H4 (cell line): ENCODE measurements at places on chromosomes 13 and 19. TPM values are rescaled to one million over a fixed set of nuclear protein-coding genes. Genes with fewer than 3 reads are reported as not detected.

- no peak for DNase-seq
Measured at GRCh38 chr13:70080012-70080411, 27.6 kb upstream of the ATXN8OS start.

Gene PIAS4
- total RNA-seq: 5.7 and 9.9 TPM in 2 replicates

Gene HSD17B14
- total RNA-seq: not detected in 2 replicates

Gene PNMA8A
- not detected in 2 replicates for total RNA-seq

Gene RFPL4AL1
- 1.8 TPM in 1 of 2 replicates, not detected in the other for total RNA-seq

DNA sequence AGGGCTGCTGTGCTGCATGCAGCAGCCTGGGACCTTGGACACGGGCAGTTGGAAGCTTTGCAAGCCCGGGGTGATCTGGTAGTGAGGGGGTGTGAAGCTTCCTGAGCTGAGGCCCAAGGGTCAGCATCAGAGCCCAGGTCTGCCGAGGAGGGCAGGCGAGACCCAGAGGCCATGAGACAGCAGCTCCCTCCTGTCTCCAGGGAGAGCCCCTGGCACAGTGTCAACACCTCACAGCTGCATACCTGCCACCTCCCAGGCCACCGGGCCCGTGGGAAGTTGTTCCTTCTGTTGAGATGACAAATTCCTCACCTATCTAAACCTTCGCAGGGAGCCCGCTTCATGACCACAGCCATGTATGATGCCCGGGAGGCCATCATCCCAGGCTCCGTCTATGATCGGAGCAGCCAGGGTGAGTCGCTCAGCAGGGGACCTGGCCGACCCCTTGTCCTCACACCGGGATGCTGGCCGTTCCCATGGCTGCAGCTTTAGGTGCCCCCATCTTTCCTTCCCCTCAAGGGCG lies 32.1 kb downstream of the CERS1 start:
- no peak for DNase-seq

DNA sequence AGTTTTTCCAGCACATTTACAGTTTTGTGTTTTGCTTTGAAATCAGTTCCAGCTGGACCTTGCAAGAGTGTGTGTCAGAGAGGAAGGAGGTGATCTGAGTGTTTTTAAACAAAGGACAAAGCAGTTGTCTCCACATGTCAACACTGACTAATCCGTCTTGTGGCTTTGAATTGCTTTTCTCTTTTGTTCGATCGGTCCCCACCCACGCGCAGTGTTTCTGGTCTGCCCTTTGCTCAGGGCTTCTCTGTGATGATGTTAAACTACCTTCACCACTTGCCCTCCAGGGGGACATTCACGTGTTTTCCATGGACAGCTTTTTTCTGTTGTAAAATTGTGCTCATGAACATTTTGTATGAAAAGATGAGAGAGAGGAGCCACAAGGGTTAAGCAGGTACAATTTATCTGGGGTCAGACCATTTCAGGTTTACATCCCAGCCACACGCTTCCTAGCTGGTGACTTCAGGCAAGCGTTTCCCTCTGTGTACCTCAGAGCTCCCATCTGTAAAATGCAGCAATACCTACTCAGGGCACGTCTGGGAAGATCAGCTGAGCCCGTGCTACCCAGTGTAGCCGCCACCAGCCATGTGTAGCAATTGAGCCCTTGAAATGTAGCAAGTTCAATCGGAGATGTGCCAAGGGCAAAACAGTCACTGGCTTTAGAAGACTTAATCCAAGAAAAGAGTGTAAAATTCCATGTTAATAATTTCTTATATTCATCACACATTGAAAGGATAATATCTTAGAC lies 13.5 kb upstream of the PLA2G4C start:
- peak; percentile 33 for DNase-seq

Gene DPF1
- 5.1 and 7.2 TPM in 2 replicates for total RNA-seq

- DNase-seq: no peak
Measured at GRCh38 chr19:20611866-20612265, 46.3 kb upstream of the ZNF737 start.
